ENCODE measurements at places on chromosomes 11 and 22. TPM values are rescaled to one million over a fixed set of nuclear protein-coding genes. Genes with fewer than 3 reads are reported as not detected.

- no peak for DNase-seq
These were observed 22.5 kb downstream of the ARHGEF12 start for GRCh38 chr11:120358729-120359128.

DNA sequence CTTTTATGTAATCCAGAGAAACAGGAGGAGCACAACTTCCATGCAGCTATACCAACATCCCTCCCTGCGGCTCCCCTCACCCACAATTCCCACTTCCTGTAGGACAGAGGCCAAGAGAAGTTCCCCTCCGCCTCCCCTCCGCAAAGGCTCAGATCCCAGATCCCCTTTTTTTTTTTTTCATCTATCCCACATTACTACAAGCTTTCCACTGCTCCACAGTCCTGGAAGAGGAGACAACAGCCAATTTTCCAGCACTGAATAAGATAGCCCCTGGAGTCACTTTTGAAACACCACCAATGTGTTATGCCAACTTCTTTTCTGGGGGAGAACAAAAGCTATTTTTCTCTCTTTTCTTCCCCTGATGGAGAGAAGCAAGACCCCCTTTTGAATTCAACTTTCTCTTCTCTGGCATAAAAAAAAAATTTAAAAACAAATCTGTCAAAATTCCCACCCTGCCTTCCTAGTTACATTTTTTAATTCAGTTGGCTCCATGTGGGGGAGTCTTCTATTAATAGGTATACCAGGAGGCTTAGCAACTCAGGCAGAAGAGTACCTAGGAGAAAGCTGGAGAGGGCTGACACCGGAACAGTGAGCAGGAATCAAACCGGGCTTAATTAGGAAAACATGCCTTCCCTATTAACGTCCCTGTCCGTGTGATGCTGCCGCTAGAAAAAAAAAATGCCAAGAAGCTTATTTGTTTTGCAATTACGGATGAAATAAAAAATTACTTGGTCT is 543.4 kb downstream of the BUD13 start:
- DNase-seq: no peak

- DNase-seq: no peak
These were observed 15.6 kb downstream of the NPTXR start for GRCh38 chr22:38828191-38828590.

- DNase-seq: no peak
These were observed 447.8 kb upstream of the CNTN5 start for GRCh38 chr11:98572941-98573340.

GRCh38 chr11:14813516-14813915 is 78.5 kb downstream of the CYP2R1 start:
- no peak for DNase-seq

DNA sequence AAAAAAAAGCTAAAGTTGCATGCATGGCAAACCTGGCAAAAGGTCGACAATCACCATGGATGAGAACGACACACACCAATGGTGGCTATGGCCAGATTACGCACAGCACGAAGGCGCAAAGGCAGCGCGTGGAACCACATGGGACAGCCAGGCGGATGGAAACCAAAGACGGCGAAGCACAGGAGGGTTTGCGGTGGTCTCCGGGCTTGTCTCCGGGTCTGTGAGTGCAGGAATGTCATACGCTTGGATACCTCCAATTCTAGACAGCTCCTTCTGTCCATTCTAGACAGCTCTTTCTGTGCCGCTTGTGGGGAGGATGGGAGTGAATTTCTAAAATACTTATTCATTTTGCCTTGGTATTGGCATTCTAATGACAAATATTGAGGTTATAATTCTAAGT is 685.4 kb downstream of the BRD1 start:
- DNase-seq: no peak

The GTSE1 gene
- 0.94 TPM for total RNA-seq

GRCh38 chr11:33988586-33989370 is 62.8 kb upstream of the CAPRIN1 start:
- no peak for DNase-seq

DNA sequence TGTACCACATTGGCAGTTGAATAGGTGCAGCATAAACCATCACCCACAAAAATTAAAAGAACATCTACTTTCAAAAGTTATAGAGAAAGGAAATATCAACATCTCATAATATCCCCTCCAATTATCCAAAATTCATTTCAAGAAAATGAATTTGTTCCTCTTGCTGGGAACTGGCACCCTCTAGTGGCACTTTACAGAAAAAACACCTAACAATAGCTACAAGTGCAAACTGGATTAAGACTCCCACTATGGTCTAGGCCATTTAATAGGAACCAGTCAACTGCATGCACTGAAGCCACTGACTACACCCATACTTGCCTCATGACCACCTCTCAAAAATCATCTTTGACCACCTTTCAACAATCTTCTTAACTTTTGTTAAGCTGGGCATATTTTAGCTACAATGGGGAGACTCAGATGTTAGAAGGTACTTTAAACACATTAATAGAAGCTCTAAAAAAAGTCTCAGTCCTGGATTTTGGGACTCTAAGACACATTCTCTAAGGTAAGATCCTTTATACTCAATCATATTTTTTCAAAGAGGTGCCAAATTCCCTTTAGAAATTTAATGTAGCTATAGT is 17.3 kb downstream of the TRAF6 start:
- no peak for DNase-seq

DNA sequence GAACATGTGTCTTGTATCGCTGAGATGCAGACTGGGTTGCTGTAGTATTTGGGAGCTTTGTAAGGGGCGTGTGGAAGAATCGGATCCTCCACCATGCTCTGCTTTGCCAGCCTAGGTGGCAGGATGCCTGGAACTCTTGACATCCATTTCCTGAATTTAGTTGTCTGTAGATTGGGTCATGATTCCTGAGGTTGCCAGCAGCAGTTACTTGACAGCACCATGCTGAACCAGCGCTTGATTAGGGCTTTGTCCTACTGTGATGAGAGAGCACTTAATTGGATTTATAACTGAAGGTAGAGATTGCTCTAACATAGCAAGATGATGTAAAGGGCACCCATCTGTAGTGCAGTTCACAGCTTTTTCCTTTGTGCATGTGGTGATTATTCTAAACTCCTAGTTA is 75.6 kb upstream of the HORMAD2 start:
- DNase-seq: no peak

DNA sequence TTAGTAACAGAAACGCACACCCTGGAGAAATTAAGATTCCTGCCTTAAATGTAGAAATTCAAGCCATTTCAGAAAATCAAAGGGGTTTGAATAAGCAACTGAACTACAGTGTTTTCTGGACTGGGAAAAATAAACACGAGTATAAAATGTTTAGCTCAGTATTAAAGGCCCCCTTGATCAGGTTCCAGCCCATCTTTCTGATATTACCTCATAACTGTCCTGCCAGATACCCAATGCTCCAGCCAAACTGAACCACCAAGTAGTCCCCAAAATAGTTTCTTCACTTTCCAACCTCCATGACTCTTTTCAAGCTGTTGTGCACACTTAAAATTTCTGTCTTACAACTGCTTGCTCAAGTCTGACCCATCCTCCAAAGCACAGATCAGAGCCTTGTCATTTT is 54.4 kb downstream of the SERGEF start:
- no peak for DNase-seq

DNA sequence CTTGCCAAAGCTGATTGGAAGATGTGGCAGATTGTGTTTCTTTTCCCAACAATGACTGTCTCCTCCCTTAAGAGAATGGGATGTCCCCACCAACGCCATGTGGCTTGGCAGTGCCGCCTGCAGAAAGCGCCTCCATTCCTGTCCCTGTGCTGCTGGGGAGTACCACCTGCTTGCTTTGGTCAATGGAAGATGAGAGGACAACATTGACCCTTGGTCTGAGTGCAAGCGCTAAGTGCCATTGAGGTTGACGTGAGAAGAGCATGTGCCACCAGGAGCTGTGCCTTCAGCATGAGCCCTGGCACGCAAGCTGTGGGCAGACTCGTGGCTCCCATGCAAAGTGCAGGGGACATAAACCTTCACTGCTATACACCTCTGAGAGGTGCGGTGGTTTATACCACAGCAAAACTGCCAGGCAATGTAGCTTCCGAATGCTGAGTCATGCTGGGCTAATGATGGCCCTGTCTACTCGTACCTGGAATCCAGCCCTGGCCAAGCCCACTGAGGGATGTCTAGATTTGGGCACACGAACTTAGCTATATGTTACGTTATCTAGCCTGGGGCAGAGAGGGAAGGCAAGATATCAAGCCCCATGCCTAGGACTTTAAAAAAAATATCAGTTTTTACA is 41.9 kb downstream of the MYEOV start:
- no peak for DNase-seq

The SLC7A4 gene
- 0.47 TPM for total RNA-seq

DNA sequence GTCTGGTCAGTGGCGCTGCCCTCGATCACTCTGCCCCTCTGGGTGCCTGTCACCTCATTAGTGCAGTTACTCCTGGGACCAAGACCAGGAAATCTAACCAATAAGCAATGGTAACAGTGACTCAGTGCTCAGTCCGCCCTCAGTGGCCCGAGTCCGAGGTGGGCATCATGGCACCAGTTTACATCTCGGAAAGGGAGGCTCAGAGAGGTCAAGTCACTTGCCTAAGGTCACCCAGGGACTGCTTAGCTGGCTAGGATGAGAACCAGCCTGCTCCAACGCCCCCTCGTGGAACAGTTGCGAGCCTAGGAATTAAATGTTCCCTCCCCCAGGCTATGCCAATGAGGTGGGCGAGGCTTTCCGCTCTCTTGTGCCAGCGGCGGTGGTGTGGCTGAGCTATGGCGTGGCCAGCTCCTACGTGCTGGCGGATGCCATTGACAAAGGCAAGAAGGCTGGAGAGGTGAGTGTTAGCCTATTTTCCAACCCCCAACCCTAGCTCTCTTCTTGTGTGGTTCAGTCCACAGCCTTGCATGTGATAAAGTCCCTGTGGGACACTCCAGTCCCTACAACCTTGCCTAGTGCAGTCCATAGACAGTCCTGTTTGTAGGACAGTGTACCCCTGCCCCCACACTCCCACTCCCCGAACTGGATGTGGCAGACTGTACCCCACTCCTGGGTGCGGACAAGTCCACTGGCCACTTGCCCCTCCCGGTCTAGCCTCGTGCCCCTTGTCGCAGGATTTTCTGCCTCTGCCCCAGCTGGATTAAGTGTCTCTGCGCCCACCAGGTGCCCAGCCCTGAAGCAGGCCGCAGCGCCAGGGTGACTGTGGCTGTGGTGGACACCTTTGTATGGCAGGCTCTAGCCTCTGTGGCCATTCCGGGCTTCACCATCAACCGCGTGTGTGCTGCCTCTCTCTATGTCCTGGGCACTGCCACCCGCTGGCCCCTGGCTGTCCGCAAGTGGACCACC is 1.1 kb downstream of the MTFP1 start:
- DNase-seq: peak; percentile 90

Data from left cardiac atrium (tissue), 4 donors.